Hematopoietic multipotent progenitor cell treated with erythropoietin and hydrocortisone succinate and interleukin-3 and kit ligand, for 4 days (in vitro differentiated cells): ENCODE measurements at places on chromosomes 1 and 21.

GRCh38 chr1:179190861-179191260 lies 38.6 kb downstream of the ABL2 start:
- peak; percentile 64 for DNase-seq

DNA sequence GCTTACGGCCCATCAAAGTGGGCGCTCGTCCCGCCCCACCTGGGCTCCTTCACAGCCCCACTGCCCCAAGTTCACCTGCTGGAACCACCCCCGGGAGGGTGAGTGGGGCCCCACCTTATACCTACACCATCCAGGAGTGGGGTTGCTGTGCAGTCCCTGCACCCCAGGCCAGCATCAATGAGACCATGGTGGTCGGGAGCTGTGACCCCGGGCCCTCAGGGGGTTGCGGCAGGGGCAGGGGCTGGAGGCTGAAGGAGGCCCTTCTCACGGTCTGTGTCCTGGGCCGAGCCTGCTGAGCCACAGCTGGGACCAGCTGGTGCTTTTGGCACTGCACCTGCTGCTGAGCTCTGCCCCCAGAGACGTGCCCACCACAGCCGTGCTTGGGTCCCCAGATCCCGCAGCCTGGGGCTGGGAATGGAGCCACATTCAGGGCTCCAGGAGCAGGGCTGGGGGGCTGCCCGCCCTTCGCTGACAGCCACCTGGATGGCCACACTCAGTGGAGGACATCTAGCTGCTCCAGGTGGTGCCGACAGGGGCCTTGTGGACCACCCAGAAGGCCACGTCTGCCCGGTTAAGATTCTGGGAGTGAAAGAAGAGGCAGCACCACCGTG lies 17.4 kb downstream of the ACTRT2 start:
- DNase-seq = no peak

- DNase-seq = no peak
Measured at GRCh38 chr1:209527372-209527771, 56.1 kb upstream of the CAMK1G start.

GRCh38 chr1:84689514-84690396 lies 506 bp downstream of the SSX2IP start:
- peak; percentile 86 for DNase-seq
